ENCODE measurements at places on chromosomes 7 and 10.
A peak's percentile ranks its signal among the peaks of the same experiment; 100 is the strongest.

DNA sequence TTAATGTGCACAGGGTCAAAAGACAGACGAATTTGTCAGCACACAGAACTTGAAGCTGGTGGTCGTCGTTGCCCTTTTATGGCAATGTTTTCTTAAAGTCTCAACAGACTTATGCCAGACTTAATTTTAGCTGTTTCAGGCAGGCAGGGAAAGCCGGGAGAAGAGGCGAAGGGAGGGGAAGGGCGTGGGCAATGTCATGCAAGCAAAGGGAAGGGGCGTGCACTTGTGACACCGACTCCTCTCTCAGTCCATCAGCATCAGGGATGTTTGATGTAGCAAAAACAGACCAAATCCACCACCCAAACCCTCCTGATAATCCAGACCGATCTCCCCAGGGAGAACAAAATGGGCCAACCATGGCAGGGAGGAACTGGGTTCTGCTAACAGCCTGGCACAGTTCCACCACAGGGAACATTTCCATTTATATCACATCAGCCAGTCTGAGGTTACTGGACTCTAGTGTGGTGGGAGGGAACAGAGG lies 118.1 kb upstream of the RHEB start:
- no peak for DNase-seq

DNA sequence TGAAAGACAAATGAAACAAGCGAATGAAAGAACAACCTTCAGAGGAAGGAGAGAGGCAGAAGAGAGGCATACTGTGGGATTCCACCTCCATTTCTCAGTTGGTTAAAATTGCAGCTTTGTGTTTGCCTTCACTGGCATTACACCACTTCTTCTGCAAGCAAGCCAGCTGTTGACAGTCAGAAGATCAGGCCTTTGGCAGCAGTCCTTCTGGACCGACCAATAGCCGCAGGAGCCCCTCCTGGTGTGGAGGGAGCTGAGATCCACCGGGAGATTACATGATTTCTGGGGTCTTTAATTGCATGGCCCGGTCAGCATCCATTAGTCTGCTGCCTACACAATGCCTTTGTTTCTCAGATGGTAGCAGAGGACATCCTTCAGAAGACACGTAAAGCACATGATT lies 206.7 kb downstream of the ADAM12 start:
- no peak for DNase-seq

DNA sequence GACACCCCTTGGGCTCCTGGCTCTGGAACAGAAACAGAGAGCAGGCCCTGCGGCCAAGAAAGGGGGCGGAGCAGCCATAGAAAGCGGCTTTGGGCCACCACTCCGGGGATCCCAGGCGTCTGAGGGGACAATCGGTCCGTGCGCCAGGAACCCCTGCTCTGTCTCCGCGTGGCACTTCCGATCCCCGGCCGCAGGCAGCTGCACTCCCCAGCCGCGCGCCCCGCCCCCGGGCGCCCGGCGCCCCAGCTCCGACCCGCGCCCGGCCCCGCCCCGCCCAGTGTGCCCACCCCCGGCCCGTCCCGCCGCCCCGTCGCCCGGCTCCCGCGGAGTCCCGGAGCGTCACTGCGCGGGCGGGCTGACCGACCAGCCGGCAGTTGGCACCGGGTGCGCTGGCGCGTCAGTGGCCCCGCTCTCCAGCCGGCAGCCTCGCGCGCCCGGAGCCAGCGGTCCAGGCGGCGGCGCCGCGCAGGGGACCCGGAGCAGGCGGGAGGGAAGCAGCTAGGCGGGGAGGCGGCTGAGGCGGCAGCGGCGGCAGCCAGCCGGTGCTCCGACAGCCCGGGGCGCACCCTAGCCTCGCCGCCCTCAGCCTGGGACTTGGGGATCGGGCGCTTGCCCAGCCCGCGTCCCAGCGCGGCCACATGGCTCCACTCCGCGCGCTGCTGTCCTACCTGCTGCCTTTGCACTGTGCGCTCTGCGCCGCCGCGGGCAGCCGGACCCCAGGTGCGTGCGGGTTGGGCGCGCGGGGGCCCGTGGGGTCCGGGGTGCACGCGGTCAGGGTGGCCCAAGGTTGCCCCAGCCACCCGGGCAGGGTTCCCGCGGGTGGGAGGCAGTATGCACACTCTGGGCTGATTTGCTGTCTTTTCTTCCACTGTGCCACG lies at the start of gene ADAMTS14:
Gene ADAMTS14, plus strand, starts transcription at position 342 of the 878 bp plus-strand sequence. Its CDS starts 297 bp downstream, at position 639.
- no peak for DNase-seq

GRCh38 chr7:92827464-92828120 lies 8.8 kb downstream of the CDK6 start:
- DNase-seq, result no peak

GRCh38 chr10:49738616-49739360 lies 23.3 kb downstream of the OGDHL start:
- DNase-seq, result no peak

DNA sequence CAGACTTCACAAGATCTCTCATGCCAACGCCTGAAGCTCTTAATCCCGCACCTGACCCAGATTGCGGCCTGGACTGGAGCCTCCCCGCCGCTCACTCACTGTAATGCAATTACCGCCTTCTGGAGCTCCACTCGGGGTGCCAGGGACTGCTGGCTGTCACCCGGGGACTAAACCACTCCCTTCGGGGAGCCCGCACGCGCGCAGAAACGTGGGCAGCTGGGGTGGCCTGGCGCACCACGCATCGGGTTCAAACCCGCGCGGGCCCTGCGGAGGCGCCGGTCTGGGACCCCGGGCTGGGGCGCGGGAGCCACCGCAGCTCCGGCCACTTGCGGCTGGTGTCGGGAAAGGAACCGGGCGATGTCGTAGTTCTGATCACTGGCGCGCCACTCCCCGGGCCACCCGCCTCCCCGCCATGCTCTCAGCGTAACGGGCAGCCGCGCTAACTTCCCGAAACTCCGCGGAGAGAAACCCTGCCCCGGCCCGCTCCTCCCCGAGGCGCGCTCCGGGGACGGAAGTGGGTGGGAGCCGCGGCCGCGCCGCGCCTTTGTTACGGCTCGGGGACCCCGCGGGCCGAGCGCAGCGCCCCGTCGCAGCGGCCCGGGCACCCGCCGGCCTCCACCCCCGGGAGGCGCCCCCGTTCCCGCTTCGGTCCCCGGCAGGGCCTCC lies 100.3 kb upstream of the SVIL start:
- no peak for DNase-seq

- no peak for DNase-seq
Measured at GRCh38 chr10:128625926-128626325, 499.7 kb upstream of the MKI67 start.

- no peak for DNase-seq
Measured at GRCh38 chr7:152176797-152177196, 151.3 kb downstream of the GALNT11 start.

DNA sequence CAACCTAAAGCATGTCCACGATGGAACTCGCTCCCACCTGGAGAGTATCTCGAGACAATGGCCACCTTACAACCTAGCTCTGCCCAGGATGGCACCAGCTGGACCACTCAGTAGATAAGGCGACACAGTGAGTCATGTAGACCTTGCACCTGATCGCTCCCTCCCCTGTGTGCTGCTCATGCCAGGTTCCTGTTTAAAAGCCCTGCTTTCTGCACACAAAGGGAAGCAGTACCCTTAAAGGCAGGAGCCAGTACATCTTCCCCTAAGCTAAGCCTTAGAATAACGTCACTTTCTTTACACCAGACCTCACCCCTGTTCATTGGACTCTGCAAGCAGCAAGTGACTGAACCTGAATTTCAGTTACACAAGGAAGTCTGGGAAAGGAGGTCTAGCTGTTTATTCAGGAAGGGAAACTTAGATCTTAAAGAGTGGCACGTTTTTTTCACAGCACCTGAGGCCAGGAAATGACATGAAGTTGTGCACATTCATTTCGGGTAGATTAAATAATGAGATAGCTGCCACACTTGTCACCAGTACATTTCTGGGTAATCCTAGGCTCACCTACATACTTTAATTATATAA lies 117.9 kb downstream of the MTPAP start:
- no peak for DNase-seq

GRCh38 chr7:132117181-132117580 lies 459.1 kb downstream of the PLXNA4 start:
- peak; percentile 10 for DNase-seq

GRCh38 chr7:20236790-20237189 lies 19.6 kb upstream of the MACC1 start:
- peak; percentile 21 for DNase-seq

DNA sequence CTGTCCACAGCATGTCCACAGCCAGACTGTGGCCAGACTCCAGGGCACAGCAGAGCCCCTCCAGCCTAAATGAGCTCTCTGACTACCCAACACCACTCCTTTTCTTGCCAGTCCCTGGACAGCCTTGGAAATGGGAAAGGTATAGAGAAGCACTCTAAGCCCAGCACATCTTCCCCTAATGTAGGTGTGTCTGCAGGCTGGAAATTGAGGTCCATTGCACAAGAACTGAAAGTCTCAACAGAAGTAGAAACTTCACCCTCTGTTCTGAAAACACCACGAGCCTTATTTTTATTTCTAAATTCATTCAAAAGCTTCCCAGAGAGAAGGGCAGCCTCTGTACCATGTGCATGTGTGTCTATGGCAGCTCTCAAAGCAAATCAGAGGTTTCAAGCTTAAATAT lies 3.7 kb upstream of the KCNMA1 start:
- peak; percentile 18 for DNase-seq

- no peak for DNase-seq
Measured at GRCh38 chr10:87504307-87504639, 420 bp upstream of the MINPP1 start.

GRCh38 chr10:114938856-114939193 lies 830 bp downstream of the TRUB1 start:
- DNase-seq, result no peak

- DNase-seq, result no peak
Measured at GRCh38 chr7:74503943-74504342, 50.2 kb downstream of the GTF2IRD1 start.

DNA sequence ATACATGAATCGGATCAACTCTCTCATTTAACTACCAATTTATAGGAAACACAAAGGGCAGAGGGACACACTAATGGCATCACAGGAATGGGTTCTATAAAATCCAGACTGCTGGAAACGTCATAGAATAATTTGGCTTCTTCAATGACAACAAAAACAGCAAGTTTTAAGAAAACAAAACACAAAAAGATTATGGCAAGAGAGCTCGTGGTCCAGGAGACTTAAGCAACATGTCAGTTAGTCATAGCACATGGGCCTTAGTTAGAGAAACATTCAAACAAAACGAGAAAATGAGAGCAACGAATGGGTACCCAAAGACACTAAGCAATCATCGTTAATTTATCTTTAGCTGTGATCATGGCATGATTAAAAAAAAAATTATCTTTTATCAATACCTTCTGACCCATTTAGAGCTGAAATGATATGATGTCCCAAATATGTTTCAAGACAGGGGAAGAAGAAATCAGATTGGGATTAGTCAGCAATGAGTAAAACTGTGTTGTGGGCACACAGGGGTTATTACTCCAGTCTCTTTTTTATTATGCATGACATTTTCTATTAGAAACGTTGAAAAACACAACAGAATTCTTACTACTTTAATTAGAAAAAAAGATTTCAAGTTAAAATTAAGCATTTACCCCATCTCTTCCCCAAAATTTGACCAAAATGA lies 28.3 kb downstream of the NCAPG2 start:
- DNase-seq, result peak; percentile 71

- DNase-seq, result no peak
Measured at GRCh38 chr7:139743267-139743966, 34.4 kb downstream of the HIPK2 start.

DNA sequence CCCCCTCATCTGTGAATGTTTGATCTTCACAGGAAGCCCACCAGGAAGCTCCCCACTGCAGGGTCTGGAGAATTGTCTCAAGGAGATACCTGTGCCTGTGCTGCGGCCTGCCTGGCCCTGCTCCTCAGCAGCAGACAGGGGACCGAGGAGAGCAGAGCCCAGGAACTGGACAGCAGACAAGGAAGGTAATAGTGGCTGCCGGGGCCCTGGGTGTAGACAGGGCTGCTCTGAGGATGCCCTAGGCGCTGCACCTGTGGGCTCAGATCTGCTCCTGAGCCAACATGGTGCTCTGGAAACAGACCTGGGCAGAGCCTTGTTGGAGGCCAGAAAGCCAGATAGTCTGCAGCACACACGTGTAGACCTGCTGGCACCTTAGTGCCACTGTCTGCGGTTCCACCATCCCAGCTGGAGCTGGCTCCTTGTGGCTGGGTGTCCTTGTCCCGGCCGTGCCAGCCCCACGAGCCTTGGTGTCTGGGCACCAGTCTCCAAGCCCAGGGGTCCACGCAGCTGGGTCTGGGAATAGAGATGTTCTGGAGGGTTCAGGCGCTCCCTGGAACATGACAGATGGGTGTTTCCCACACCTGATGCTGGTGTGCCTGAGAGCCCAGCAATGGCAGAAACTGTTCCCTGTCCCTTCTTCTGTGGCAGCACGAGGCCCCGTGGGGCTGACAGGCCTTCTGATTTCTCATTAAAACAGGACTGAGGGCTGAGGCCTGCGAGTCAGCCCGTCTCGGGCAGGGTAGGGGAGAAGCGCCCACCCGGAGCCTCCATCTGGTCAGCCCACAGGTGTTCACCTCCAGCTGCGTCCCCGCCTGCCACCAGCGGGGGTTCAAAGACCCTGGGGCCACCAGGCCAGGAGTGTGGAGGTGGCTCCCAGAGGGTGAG lies 44.7 kb downstream of the ZNF467 start:
- DNase-seq, result no peak

GRCh38 chr7:66399566-66399965 lies 194.4 kb downstream of the TPST1 start:
- peak; percentile 42 for DNase-seq

DNA sequence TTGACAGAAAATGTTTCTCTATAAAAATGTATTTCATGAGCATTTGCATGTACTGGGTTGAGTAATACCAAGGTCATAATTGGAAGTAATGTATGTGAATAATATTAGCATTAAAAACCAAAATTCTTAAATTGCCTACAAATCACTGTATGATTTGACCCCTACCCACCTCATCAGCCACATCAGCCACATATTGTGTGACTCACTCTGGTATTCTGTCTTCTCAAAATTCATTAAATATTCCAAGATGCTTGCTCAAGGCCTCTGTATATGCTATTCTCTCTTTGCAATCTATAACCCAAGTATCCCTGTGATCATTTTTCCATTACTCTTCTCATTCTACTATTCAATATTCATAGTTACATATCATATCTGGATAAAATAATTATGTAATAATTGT lies 21.4 kb downstream of the POT1 start:
- no peak for DNase-seq
